ENCODE measurements at places on chromosomes 11 and 22. TPM values are rescaled to one million over a fixed set of nuclear protein-coding genes. Genes with fewer than 3 reads are reported as not detected.

GRCh38 chr11:73249304-73249703 is 22.8 kb upstream of the P2RY6 start:
- no peak overlapping the region for H3K4me3 ChIP-seq
- H3K27me3 ChIP-seq: peaks cover 18% of the 10 kb centered on the region
- DNase-seq: no peak
- H3K36me3 ChIP-seq: no peaks in the 10 kb centered on the region
- H3K27ac ChIP-seq: no peak overlapping the region

DNA sequence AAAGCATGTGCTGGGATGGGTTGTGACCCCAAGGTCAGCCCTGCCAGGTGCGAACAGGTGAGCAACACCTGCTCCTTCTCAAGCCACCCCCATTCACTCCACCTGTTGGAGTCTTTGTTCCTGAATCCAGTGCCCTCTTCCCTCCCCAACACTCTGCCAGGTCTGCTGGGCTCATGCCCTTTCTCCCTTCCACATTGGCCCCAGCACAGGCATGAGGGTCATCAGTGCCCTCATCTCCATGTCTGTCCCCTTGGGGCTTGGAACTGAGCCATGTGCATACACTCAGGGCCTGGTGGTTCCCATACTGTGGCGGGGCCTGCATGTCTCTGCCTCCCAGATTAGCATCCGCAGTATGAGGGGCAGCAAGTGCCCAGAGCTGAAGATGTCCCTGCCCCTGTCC is 19.1 kb downstream of the RFPL2 start:
- no peaks in the 10 kb centered on the region for H3K36me3 ChIP-seq
- H3K27me3 ChIP-seq: no peaks in the 10 kb centered on the region
- no peak overlapping the region for H3K4me3 ChIP-seq
- no peak for DNase-seq
- peak overlapping the region; percentile 93 for H3K27ac ChIP-seq

DNA sequence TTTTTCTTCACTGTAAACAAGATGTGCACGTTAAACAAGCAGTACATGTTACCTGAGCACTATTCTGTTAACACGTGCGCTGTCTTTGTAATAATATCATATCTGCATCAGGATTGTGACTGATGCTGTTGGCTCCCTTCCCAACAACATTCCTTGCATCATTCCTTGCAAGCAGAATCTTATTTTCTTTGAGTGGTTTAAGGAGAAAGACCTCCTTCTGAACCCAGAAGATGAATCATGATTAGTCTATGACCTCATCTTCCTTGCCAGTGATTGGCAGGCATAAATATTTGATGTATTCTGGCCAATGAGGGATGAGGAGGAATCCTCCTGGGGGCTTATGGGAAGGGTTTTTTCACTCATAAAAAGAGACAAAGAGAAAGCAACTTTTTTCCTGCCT is 46.2 kb downstream of the C11orf71 start:
- no peaks in the 10 kb centered on the region for H3K36me3 ChIP-seq
- no peak overlapping the region for H3K27ac ChIP-seq
- DNase-seq: no peak
- no peaks in the 10 kb centered on the region for H3K4me1 ChIP-seq
- H3K4me3 ChIP-seq: no peak overlapping the region

DNA sequence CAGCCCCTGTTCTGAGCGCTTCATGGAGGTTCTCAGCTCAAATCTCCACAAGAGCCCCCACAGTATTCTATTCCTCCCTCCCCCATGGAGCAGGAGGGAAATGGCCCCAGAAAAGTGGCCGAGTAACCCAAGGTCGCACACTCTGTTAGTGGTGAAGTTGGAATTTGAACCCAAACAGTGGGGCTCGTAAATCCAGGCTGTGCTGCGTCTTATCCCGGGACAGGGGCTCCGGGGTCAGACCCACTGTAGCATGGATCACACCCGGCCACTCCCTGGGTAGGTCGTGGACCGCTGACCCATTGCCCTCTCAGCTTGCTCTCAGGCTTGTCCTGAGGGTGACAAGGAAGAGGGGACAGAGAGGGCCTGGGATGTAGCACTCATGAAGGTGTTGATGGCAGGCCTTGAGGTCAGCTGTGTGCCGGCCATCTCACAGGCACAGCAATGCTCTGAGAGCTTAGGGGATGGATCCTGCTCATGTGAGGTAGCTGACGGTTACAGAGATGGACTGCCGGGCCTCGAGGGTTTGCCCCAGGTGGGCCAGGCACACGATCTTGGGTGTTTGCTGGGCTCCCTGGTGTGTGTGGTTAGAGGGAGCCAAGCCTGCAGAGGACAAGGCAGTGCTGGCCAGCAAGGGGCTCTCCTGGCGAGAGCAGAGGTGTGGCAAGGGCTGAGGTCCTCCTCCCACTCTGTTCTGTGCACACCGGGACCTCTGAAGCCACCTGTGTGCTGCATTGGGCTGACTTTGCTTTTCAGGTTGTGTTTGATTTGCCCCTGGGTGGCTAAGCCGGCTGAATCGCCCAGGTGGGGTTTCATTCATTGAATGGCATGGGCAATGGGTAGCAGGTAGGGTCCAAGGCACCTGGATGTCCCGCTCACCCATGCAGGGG is 2.3 kb upstream of the FGF19 start:
- H3K4me3 ChIP-seq: no peak overlapping the region
- peaks cover 5% of the 10 kb centered on the region for H3K4me1 ChIP-seq
- H3K27ac ChIP-seq: peak overlapping the region; percentile 62
- peaks cover 61% of the 10 kb centered on the region for H3K27me3 ChIP-seq

DNA sequence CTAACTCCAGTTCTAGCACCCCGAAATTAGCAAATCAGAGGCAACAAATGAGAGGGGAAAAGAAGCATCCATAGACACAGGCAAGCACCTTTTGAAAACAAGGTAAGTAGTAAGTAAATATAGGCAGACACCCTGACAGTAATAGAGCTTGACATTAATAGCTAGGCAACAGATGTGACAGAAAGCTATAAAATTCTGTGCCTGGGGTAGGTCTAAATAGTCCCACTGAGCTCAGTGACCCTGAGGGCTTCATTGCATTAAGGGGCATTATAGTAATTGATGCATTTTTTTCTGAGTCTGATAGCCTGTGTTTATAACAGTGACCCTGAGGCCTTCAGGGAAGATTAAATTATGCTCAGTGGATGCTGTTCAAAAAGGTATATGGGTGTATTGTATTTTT is 197.1 kb downstream of the HIPK3 start:
- H3K27me3 ChIP-seq: peaks cover 30% of the 10 kb centered on the region
- no peak for DNase-seq
- H3K36me3 ChIP-seq: no peaks in the 10 kb centered on the region
- H3K4me1 ChIP-seq: peaks cover 29% of the 10 kb centered on the region

DNA sequence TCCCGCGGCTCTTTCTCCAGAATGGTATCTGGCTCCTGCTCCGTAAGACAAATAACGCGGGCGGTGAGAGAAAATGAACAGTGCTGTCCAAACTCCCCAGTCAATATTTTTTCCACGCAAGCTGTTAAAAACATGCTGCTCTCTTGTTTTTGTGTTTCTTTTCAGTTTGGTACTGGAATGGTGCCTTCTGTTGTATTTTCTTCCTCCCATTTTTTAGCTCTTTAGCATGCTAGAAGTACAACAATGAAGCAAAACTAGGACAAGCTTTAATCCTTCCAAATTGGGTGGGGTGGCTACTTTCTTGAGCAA is 599 bp upstream of the PPP2R1B start:
- H3K36me3 ChIP-seq: peaks cover 16% of the 10 kb centered on the region
- peak overlapping the region; percentile 99 for H3K27ac ChIP-seq
- H3K4me3 ChIP-seq: peak overlapping the region; percentile 99
- no peak for DNase-seq

The LARGE2 gene
- 39.4 TPM for total RNA-seq

The TMEM86A gene
- 7.9 TPM for total RNA-seq

The BMAL1 gene
- 8.6 TPM for total RNA-seq

The MED17 gene
- total RNA-seq: 57.8 TPM

The SPON1 gene
- total RNA-seq: 13.7 TPM

The HORMAD2 gene
- not detected for total RNA-seq
